ENCODE measurements at places on chromosomes 16 and 17.

GRCh38 chr17:1298606-1299005 lies 19.1 kb downstream of the TRARG1 start:
- peak; percentile 33 for DNase-seq

- no peak for DNase-seq
These were observed 26.3 kb downstream of the MYLK3 start for GRCh38 chr16:46721885-46722284.

DNA sequence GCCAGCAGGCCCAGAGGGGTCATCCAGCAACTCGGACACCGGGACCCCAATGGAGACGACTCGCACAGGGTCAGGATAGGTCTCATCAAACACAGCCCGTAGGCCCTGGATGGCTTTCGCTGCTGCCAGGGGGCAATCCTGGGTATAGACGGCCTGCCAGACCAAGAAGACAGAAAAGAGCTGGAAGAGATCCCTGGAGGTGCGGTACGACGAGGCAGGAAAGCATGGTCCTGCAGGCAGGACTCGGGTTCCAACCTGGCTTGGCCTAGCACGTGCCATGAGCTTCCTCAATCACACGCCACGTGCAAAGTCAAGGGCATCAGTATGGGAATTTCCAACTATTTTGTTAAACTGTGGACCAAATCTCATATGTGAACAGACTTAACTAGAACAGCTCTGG lies 6.3 kb upstream of the EXOSC6 start:
- DNase-seq = no peak

GRCh38 chr17:78473951-78474613 lies 95.6 kb downstream of the PGS1 start:
- no peak for DNase-seq

DNA sequence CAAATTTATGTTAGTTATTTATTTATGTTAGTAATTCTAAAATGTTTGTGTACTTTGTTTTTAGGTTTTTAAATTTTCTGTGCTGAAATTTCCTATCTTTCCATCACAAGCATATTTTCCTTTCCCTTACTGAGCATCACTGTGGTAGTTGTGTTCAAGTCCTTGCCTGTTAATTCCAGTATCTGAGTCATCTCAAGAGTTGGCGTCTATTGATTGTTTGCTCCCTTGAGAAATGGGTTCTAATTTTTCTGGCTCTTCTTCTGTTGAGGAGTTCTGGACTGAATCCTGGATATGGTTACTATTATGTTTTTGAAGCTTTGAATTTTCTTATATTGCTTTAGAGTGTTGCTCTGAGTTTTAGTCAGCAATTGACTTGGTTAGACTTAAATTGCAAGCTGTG lies 56.3 kb downstream of the GAN start:
- DNase-seq = no peak

- DNase-seq = no peak
These were observed 35.4 kb upstream of the CNTNAP4 start for GRCh38 chr16:76241755-76242154.

- no peak for DNase-seq
These were observed 7.2 kb downstream of the TIMM22 start for GRCh38 chr17:1003972-1004768.

- no peak for DNase-seq
These were observed 106.7 kb upstream of the SDK2 start for GRCh38 chr17:73750975-73751374.

DNA sequence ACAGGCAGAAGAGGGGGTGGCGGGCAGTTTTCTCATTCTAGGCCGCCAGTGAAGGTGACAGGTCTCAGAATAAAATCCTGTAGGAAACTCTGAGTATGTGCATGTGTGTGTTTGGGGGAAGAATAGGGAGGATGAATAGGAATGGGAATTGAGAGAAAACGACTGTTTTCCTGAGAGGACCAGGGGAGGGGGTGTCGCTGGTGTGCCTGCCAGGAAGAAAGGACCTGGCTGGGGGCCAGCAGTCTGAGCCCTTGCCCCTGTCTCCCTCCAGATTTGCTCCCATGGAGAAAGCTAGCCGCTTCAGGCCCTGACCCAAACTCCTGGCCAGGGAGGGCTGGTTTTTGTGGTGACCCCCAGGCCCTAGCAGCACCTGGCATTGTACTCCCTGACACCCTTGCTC lies 14.4 kb downstream of the C17orf50 start:
- no peak for DNase-seq

DNA sequence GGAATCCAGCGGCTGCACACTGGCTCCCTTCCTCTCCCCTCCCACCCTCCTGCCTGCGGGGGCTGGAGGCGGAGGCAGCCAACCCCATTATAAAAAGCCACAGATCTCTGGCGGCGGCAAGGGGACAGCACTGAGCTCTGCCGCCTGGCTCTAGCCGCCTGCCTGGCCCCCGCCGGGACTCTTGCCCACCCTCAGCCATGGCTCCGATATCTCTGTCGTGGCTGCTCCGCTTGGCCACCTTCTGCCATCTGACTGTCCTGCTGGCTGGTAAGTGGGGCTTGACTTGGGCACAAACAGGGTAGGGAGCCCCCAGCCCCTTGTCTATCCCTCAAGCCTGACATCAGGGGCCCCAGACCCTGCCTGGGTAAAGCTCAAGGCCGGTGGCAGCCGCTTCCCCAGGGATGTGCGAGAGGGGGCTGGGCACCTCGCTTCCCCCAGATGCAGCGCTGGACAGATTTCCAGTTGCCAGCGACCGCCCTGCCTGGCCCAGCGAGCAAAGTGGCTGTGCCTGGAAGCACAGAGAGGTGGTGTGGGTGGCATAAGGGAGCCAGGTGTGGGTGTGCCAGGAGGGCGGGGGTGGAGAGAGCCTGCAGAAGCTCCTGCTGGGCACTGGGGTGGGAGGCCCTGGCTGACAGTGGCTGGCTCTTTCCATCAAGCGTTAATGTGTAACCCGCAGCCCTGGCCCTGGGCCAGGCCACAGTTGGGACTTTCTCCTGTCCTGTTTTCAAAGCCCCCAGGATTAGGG lies at the start of gene CX3CL1:
Gene CX3CL1 (plus strand): TSS at position 119 of the 745 bp plus-strand sequence. CDS start 79 bp downstream, at position 198.
- no peak for DNase-seq

- no peak for DNase-seq
These were observed 10.6 kb downstream of the RIPOR1 start for GRCh38 chr16:67539271-67539670.

- peak; percentile 30 for DNase-seq
These were observed 6.7 kb upstream of the SLC25A39 start for GRCh38 chr17:44331249-44331760.

DNA sequence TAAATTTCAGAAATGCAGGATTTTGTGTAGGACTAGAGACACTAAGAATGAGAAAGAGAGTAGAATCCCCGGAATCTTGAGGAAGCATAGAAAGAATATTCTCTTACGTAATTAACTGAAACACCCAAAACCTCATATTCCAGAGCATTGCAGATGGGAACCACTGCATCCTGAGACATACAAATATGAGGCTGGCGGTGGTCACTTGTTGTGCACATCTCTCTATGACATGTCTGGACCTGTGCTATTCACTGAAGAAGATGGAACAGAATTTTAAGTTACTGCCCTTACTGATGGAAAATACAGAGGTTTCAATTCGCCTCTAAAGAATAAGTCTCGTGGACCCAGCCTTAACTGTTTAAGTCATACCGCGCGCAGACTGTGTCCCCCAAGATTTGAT lies 806 bp downstream of the RAD51C start:
- DNase-seq = no peak

- no peak for DNase-seq
These were observed 100.5 kb downstream of the MSI2 start for GRCh38 chr17:57356719-57357391.

DNA sequence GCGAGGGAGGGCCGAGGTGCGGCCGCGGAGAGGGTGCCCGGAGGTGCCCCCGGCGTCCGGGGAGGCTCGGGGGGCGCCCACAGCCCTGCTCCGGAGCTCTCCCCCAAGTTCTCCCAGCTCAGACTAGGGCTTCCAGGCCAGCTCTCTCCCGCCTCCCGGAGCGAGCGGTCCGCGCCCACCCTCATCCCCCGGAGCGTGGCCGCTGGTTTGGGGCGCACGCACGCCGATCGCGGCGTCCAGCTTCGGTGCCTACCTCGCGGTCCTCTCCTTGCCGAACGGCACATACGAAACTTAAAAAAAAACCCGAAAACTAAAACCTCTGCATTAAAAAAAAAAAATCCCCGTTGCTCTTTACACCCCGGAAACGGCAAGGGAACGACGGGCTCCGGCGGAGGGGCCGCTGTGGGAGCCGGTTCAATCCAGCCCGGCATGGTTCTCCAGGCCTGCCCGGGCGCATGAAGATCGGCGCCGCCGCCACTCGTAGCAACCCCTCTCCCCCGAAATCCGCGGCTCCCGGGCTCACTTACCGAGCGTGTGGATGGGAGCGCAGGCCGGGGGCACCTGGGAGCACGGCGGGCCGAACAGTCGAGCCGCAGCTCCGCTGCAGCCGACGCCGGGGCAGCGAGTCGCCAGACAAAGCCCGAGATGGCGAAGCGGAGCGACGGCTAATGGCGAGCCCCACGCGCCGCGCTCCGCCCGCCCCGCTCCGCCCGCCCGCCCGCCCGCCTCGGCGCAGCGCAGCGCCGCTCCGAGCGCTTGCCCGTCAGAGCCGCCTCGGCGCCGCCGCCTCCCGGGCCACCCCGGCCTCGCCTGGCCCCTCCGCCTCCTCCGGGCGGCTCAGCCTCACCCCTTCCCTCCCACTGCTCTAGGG lies 973 bp upstream of the UBTF start:
- no peak for DNase-seq

GRCh38 chr16:53071748-53072301 lies 17.0 kb downstream of the CHD9 start:
- no peak for DNase-seq

Measured in stimulated activated CD4-positive, alpha-beta T cell treated with anti-CD3 and anti-CD28 coated beads, Interleukin-1b, Interleukin-23, amount 100 ng/mL, for 1 hour (primary cell).